Small intestine (tissue), 16 donors: ENCODE measurements at places on chromosomes 12 and 14.
A peak's percentile ranks its signal among the peaks of the same experiment; 100 is the strongest.

- no peak for DNase-seq
These were observed 193.0 kb upstream of the BTG1 start for GRCh38 chr12:92338671-92339070.

GRCh38 chr14:52951681-52952554 lies 1.1 kb upstream of the FERMT2 start:
- no peak for DNase-seq

DNA sequence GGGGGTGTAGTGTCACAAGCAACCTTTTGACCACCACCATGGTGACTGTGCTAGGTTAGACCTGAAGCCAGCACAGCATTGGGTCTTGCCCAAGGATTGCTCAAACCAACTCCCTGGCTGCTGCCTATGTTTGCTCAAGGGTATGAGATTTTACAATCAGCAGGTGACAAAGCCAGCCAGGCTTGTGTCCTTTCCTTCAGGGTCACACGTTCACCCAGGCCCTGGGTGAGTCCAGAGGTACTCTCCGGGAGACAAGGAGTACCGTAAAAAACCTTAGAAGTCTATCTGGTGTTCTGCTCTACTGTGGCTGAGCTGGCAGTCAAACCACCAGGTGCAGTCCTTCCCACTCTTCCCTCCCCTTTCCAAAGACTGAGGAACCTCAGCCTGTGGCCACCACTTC lies 238.9 kb upstream of the MIS18BP1 start:
- DNase-seq, result no peak

DNA sequence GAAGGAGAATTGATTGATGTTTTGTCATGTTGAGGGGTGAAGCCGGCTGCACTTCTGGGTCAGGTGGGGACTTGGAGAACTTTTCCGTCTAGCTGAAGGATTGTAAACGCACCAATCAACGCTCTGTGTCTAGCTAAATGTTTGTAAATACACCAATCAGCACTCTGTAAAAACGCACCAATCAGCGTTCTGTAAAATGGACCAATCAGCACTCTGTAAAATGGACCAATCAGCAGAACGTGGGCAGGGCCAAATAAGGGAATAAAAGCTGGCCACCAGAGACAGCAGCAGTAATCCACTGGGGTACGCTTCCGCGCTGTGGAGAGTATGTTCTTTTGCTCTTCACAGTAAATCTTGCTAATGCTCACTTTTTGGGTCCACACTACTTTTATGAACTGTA lies 384.1 kb downstream of the FOXG1 start:
- DNase-seq, result no peak

DNA sequence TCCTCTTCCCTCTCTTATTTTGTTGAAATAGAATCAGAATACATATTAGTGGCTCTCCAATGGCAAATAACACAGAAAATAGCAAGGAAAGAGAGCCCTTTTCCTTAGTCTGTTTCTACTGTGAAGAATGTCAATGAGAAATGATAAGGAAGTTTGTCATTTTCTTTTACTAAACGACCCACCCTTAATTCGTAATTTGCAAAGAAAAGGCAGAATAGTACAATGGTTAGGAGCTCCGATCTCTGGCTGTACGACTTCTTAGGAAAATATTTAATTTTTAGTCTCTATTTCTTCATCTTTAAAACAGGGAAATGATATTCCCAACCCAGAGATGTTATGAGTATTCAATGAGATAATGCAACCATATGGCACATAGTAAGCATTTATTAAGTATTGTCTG lies 6.0 kb downstream of the PAX9 start:
- DNase-seq, result no peak

GRCh38 chr12:85559536-85559935 lies 276.7 kb downstream of the RASSF9 start:
- DNase-seq, result peak; percentile 53

DNA sequence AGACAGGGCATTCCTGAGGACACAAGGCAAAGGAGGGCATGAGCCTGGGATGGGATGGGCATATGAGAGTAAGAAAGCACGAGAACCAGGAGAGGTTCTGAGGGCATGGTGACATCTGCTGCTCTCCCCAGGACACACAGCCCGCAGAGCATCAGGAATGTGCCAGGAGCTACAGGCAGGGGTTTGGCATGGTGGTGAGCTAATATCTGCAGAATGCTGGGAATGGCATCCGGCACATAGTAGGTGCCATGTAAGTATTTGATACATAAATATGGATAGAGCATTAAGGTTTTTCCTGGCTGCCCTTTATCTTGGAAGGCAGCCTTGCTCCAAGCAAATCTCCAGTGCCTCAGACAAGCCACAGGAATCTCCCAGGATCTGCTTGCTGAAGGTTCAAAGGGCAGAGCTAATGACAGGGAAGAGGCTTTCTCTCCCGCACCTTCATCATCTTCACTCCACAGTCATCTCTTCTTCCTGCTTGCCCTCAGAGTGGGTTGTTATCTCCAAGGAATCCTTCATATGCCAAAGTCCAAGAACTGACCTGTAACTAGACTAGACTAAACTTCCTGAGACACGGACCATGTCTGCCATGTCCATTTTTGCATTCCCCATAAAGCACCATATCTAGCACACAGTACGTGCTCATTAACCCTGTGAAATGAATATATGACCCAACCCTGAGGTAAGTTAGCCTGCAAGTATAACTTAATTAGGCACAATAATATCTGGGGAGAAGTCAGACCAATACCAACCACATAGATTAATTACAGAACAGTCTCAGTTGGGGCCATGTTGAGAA lies 62.0 kb upstream of the SCN8A start:
- DNase-seq, result peak; percentile 78

DNA sequence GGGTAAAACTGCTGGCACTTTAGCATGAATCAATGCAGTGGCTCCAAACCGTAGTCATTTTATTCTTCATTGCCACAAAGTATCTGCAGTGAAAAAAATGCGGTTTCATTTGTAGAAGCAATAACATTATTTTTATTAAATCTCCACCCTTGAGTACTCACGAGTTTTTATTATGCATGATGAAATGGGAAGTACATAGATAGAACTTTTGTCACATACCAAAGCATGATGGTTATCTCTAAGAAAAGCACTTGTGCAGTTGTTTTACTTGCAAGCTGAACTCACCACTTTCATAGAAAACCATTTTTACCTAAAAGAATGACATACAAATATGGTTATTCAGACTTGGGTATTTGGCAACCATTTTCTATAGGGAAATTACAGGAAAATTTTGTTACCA lies 90.3 kb downstream of the PELI2 start:
- no peak for DNase-seq

DNA sequence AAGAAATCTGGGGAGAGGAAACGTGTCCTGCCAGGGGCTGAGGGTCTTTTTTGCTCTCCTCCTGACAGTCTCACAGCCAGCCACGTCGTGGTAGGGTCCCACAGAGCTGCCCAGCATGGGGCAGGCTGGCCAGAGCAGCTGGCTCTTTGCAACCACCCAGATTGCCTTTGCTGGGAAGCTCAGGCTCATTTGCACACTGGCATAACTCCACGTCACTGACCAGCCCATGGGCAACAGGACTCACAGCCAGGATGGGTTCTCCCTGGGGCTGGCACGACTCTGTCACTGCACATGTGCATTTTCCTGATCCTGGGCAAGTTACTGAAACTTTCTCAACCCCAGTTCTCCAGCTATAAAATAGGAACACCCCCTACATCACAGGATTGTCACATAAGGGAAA lies 242.2 kb downstream of the DPF3 start:
- DNase-seq, result no peak
